HEK293T (cell line): ENCODE measurements at places on chromosomes 12 and 14.

DNA sequence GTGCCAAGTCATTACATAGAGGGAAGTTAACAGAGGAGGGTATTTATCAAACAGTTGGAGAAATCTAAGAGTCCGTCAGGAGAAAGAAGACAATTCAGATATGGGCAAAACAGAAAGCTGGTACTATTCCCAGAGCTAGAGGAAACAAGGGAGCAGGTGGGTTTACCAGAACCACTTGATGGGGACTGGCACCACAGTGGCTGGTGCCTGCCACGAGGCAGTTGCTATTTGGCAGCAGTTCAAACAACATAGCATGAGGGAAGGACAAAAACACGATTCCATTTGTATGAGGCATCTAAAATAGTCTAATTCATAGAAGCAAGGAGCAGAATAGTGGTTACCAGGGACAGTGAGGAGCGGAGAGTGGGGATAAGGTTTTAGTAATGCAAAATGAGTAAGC lies 24.6 kb upstream of the KLRD1 start:
- DNase-seq, result no peak

DNA sequence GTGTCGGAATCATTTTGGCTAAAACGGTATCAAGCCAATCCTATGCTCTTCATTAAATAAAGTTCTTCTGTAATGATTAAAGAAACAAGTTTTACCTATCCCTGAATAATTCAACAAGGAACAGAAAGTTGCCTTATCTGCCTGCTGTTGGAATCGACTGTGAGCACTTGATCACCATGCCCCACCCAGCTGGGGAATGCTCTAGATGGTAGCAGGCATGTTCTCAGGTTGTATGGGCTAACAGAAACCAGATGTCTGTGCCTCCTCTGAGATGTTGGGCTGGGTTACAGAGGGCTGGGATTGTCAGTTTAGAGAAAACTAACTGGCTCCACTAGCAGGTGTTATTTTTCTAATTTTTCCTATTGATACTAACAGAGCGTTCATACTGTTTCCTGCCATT lies 28.9 kb downstream of the RTRAF start:
- no peak for DNase-seq

DNA sequence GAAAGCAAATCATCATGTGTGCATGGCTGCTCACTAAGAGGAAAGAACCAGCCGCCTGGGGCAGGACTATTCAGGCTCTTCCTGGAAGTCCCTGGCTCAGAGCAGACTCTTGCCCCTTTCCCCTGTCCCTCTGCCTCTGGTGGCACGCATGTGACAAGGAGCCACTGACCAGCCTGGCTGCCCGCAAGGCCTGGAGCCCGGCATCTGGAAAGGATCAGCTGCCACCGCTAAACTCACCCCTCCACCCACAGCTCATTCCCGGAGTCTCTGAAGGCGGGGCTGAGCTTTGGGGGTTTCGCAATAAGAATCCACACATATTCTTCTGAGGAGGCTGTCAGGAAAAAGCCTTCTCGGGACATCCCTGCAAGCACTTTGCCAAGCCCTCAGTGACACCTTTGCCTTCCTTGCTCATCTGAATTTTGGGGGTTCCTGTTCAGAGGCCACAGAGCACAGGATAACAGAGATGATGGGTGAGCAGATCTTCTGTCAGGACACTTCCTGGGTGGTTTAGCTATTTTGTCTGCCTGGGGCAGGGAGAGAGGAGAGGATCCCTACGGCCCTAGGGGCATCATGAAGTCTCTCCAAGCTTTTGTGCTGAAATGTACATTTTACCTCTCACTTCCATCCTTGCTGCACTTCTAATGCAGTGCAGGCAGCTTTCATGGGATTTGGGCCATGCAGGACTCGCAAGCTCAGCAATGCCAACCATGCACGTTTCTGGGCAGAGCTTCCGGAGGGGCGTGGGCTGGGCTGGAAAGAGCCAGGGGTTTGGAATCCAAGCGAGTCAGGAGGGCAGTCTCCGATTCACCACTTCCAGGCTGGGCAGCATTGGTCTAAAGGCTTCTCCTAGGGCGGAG lies 124.8 kb upstream of the MAP1LC3B2 start:
- DNase-seq, result no peak

GRCh38 chr12:27186022-27186839 lies 57.9 kb upstream of the STK38L start:
- no peak for DNase-seq

GRCh38 chr12:57852200-57852599 lies 5.7 kb upstream of the CTDSP2 start:
- DNase-seq, result no peak

DNA sequence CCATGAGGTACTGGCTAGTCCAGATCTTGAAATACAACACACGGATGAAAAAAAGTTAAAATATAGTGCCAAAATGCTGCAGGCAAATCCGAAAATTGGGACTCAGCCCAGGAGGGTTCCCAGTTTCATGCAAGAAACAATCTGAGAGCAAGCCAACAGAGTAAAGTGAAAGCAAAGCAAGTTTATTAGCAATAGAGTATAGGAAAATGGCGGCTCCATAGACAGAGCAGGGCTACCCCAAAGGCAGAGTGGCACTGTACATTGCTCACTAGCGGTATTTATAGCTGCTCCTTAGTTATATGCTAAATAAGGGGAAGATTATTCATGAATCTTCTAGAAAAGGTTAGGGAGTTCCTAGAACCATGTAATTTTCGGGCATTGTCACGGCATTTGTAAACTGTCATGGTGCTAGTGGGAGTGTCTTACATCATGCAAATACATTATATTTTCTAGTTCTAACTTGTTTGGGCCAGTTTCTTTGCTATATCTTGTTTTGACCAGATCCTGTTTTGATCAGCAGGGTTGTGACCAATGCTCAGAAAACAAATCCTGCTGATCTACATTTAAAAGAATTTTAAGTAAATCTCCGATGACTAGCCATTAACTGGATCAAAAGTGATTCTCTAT lies 29.1 kb downstream of the RECQL start:
- DNase-seq, result no peak

DNA sequence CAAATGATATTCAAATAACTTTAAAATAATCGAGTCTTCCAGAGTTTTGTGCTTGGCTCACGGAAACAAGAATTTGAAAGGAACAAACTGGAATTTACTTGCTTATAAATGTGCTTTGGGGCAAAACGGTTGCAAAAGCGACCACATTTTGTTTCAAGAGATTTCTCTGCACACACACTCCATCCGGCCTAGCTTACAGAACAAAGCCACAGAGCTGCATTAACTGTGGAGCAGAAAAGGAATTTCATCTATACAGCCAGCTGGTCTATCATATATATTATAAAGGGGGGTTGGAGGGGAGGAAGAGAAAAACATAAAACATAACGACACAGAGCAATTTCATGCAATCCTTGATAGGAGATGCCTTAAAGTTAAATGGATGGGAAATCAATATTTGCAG lies 153.0 kb downstream of the MYRFL start:
- no peak for DNase-seq

- DNase-seq, result no peak
Measured at GRCh38 chr14:65783576-65783975, 371.0 kb downstream of the FUT8 start.

DNA sequence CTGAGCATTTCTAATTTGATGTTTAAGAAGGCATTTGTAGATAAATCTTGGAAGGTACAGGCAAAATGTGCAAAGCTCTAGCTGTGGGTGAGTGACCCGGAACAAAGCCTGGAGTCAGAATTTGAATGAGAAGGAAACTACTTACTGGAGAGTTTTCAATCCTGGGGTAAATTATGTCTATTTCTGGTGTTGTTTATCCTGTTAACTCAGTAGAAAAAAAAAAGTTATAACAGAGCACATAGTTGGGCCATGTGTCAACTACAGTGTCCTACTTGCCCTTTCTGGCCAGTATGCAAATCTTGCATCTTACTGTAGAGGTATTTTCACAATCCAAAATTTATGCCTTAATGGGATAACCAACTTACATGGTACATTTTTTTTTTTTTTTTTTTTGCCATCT lies 182.3 kb downstream of the SYNE2 start:
- DNase-seq, result no peak

GRCh38 chr12:126512916-126513913 lies 1448.0 kb downstream of the AACS start:
- DNase-seq, result no peak

GRCh38 chr12:5307065-5307464 lies 124.8 kb upstream of the NTF3 start:
- no peak for DNase-seq

DNA sequence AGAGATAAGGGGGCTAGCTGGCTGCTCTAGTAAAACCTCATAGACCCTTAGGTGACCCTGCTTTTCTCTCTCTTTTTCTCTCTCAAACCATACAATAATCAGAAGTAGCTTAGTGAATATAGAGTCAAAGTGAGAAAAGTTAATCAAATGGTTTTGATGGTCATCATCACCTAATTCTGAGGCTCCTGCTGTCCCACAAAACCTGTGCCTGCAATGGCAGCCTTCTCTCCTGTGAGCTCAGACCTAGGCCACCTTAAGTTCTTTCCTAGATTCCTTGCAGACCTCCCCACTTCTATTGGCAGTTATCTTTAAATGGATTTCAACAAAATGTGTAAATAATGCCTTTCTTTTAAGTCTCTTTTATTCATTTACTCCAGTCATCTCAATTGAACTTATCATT lies 1.5 kb upstream of the RPAP3 start:
- no peak for DNase-seq

DNA sequence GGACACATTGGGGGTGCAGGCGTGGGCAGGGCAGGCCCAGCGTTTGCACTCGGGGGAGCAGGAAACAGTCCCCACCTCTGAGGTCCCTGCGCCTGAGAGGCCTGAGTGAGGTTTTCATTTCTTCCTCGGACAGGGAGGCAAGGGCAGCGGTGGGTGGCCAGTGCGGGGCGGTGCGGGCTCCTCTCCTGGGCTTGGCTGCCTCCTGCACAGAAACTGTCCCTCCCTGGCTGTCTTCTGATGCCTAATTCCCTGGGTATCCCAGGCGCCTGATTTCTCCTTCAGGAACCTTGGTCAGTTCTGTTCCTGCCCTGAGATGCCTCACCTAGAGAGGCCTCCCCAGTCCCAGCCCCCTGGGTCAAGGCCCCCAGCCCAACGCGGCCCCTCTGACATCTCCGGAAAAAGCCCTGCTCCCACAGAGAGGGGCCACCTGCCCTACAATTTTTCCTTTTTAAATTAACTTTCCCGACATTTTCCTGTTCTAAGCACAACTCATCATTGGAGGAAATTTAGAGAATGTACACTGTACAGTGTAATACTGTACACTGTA lies 260.3 kb downstream of the ADGRD1 start:
- no peak for DNase-seq

DNA sequence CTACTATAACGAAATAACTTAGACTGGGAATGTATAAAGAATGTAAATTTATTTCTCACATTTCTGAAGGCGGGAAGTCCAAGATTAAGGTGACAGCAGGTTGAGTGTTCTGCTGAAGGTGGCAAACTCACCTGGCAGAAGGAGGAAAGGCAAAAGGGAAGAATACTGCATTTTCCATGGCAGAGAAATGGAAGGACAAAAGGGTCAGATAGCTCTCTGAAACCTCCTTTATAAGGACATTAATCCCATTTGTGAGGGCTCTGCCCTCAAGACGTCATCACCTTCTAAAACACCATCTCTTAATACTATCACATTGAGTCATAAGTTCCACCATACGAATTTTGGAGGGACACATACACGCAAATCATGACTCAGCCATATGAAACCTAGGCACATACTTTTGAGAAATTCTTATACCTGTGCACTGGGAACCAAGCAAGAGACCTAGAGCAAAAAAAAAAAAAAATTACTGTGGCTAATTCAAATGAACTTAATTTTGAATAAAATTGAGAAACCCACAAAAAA lies 1669.3 kb upstream of the FLRT2 start:
- DNase-seq, result no peak

DNA sequence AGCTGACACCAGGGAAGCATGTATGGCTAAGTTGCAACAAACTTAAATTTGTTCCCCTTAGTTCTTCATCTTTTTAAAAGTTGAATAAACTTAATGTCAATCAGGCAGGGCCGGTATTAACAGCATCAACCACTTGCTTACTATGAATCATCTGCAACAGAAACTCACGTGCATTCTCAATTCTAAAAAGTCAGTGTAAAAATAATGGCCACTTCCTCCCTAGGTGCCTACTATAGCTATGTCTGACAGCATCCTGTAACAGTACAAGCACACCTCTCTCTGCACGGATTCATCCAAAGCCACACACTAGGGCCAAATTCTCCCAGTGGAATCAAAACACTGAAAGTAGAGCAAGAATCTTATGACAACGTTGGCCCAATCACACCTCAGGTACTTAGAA lies 48.6 kb downstream of the PPP1R36 start:
- DNase-seq, result no peak

- no peak for DNase-seq
Measured at GRCh38 chr12:32854716-32855115, 41.9 kb downstream of the PKP2 start.

GRCh38 chr12:71972441-71973074 lies 33.9 kb downstream of the TPH2 start:
- no peak for DNase-seq

GRCh38 chr14:101058571-101058970 lies 155.0 kb upstream of the RTL1 start:
- no peak for DNase-seq

DNA sequence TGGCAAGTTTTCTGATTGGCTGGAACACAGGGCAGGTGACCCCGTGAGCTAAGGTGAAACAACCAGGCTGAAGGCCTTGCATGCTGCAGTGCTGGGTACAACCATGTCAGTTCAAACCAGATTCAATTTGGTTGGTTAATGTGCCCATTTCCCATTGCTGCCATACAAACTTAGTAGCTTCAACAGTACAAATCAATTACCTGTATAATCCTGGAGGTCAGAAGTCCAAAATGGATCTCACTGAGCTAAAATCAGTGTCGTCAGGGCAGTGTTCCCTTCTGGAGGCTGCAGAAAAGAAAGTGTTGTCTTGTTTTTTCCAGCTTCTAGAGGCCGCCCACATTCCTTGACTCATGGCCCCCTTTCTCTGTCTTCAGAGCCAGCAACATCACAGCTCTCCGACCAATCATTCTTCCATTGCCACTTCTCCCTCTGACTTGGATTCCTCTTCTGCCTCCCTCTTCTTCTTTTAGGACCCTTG lies 221.7 kb downstream of the ZFP36L1 start:
- DNase-seq, result no peak

DNA sequence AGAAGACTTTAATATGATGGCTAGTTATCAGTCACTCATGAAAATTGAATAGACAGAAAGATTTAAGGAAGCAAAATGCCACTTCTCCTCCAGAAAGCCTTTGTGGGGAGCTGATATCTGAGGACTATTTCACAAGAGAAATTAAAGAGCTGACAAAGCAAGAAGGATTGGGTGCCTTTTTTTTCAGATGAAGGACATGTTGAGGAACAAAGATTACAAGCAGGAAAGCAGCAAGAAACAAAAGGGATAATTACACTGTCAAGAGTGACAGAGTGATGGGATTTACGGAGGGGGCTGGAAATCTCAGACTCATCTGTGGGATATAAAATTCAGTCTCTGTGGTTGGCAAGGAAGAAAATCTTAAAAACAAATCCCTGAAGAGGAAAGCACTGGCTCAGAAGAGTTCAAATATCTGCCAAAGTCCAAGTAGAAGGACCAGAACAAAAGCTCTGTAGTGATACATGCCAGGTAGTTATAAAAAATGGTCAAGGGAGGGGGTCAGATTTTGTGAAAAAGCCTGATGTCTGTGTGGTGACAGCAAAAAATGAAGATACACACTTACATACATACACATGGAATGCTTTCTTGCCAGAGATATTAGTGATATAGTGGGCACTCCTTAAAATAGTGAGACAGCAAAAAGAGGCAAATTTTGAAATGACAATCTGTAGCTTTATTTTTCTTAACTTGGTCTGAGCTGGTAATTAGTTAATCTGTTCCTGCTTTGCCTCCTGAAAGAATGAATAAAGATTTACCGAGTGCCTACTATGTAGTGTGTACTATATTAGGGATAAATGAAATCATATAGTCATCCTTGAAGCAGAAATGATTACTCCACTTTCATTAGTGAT lies 62.9 kb downstream of the EPS8 start:
- no peak for DNase-seq

GRCh38 chr12:107359382-107359781 lies 266.0 kb upstream of the CRY1 start:
- DNase-seq, result no peak
